NCI-H2227 treated with DMSO at 0.1 percent for 48 hours (cell line): ENCODE measurements at places on chromosomes 1 and 21.

DNA sequence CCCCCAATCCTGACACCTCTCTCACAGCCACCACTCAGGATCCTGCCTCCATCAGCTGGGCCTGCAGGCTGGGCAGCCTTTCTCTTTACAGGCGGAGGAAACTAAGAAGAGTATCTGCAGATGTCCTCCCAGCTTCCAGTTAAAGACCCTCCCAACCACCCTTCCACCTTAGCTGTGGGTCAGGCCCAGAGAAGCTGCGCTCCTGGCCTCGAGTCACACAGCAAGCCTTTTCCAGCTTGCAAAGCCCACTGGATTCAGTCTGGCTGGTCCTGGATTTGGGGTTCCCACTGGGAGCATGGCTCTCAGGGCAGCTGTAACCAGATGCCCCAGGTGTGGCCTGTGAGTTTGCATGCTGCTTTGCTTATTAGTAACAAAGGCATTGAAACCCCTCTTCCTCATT lies 19.9 kb downstream of the KCNQ4 start:
- DNase-seq: no peak

DNA sequence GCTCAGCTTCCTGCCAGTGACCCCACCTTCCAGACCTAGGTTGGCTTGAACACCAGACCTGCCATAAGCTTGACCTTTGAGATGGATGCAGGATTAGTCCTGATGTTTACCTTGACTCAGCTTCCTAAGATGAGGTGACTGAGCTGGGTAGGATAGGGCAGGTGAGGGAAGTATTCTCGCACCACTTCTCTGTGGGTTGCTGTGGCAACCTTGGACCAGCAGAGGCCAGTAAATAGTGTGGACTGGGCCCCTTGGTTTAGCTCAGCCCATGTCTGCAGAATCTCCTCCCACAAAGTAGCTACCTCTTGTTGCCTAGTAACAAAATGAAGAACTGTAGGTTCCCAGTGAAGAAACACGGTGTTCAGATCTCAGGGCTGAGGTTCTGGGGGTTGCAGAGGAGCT lies 8.4 kb downstream of the RPS6KA1 start:
- no peak for DNase-seq

DNA sequence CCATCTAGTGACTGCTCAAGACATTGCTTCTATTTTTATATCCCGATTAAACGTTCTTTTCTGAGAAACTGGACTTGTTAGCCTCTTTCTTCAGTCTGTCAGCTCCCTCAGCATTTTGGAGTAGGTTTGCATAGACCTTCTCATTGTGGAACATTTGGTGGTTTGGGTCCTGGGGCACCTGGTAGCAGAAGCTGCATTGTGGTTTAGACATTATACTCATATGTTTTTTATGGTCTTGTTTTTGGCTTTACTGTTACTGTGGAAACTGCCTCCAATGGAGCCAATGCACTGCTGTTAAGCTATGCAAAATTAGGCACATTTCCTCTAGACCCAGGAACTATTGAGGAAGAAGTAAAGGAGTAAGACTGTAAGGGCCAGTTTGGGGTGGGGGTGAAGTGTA lies 36.7 kb upstream of the LRRC8B start:
- DNase-seq: no peak

DNA sequence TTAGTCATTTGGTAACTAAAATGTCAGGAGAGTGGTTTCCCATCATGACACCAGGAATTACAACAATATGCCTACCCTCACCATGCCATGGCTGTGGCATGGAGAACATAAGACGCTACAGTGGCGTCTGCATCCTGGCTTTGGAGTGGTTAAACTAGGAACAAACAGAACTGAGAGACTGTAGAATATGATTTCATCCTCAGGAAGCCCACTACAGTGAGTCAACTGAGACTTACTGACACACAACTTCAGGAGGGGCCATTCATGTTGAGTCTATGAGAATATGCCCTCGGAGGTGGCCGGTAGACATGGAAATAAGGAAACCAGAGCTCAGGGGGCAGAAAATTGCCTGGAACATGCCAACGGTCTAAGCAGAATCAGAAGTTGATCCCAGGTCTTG lies 5.9 kb upstream of the BACE2 start:
- no peak for DNase-seq

GRCh38 chr1:1119272-1119890 lies 3.5 kb upstream of the C1orf159 start:
- no peak for DNase-seq

DNA sequence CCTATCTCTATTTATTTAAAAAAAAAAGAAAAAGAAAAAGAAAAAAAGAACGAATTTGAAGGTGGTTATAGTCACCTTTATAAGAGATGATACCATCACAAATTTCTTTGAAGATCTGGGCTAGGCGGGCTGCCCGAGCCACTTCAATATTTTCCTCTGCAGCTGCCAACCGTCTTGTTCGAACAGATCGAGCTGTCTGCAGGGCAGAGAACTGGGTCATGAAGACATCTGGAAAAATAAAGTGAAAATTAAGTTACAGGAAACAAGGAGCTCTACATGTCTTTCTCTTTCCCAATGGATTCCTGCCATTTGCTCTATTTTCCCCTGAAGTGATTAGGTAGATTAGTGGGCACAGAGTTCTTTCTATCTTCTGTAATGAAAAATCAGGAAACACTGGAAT lies 31.9 kb downstream of the RUSC1 start:
- DNase-seq: no peak

- DNase-seq: no peak
Measured at GRCh38 chr1:21305155-21305899, 15.1 kb upstream of the ECE1 start.

- DNase-seq: no peak
Measured at GRCh38 chr1:70205071-70205433, 327 bp downstream of the LRRC40 start.

- no peak for DNase-seq
Measured at GRCh38 chr1:40057310-40058030, 16.9 kb downstream of the CAP1 start.

DNA sequence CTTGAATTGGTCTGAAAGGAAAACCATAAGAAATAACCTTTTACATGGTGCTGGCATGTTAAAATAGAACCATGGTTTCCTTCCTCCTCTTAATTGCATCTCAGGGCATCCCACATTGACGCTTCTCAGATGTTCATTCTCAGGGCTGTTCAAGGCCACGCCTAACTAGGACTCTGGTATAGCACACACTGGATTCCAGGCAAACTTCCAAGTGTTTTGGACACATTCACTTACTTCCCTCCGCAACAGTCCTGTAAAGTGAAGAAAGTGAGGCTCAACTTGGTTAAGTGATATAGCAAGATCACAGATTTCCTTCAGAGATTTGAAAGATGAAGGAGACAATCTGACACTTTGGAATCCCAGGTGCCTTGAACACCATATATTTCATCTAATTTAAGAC lies 244.8 kb downstream of the DUSP10 start:
- no peak for DNase-seq

DNA sequence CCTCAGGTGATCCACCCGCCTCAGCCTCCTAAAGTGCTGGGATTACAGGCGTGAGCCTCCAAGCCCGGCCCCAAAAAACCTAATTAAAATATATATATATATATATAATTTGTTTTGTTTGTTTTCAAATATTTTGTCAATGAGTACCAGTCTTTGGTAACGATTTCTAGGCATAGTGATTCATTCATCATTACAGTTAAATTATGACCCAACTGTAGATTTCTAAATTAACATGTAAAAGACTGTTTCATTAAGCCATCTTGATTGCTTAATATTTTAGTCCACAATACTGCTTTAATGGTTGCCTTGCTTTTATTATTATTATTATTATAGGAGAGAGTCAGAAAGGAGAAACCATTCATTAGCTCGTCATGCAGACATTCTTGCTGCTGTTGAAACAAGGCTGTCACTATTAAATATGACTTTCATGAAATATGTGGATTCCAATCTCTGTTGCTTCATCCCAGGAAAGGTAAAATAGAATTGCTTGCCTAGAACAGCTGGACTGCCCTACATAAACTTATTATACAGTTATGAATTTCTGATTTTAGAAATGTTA lies 19.9 kb downstream of the FBXO28 start:
- DNase-seq: no peak

- no peak for DNase-seq
Measured at GRCh38 chr1:201890223-201890622, 1.5 kb downstream of the SHISA4 start.

DNA sequence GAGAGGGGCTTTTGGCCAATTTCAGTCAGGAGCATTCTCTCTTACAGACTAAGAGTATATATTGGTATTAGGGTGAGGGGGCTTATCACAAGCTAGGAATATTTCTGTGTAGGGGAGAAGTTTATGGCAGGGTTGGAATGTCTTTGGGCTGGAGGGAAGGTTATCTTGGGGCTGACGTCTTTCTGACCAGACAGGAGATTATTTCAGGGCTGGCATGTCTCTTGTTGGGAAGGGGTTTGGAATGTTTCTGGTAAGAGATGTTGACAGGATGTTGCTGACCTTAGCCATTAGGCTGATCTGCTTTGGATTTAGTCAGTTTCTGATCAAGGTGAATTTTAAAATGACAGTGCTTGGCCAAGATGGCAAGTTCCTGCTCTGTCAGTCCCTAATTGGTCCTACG lies 17.8 kb upstream of the HSD3B1 start:
- no peak for DNase-seq

GRCh38 chr1:152018537-152018936 lies 18.3 kb downstream of the S100A11 start:
- no peak for DNase-seq

- no peak for DNase-seq
Measured at GRCh38 chr1:170337413-170337994, 191.7 kb downstream of the NTMT2 start.

GRCh38 chr1:242534753-242535152 lies 10.3 kb upstream of the PLD5 start:
- no peak for DNase-seq

DNA sequence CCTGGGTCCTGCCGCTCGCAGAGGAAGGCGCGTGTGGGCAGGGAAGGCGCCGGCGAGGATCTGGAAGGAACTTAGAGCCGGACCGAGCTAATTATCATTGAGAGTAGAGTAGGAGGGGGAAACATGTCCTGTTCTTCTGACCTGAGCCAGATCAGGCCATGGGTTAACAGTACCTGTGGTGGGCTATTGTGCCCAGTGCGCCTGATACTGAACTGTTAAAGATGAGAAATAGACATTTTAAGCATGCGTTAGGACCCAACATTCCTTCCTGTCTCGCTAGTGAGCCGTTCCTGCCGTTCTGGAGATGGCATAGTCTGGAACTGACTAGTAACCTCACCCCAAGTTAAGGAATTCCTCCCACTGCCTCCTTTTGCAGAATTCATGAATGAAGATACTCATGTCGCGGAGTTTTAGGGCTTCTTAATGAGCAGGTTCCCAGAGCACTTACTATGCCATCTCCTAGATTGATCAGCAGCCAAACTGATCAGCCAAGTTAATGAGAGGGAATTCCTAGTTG lies 870 bp downstream of the STRIP1 start:
- DNase-seq: peak; percentile 62

DNA sequence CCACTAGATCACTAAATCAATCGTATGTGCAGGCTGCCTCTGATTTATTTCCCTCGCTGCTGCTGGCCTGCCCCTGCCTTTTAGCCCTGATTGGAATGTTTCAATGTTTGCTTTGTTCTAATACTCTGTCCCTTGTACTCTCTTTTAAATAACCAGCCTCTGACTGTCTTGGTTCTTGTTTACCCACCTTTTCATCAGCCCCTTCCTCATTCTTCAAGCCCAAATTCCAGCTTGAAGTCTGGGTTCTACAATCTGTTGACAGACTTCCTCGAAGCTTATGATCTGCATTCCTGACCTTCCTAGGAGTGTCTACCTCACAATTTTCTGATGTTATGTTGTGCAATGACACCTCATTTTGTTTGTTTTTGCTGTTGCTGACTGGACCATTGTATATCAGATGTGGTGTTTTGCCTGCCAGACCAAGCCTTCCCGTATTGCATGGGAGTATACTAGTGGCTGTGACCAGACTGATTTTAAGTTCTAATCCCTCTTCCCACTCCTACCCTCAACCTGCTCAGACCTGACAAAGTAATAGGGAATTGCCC lies 46.6 kb upstream of the APOBEC4 start:
- DNase-seq: no peak

DNA sequence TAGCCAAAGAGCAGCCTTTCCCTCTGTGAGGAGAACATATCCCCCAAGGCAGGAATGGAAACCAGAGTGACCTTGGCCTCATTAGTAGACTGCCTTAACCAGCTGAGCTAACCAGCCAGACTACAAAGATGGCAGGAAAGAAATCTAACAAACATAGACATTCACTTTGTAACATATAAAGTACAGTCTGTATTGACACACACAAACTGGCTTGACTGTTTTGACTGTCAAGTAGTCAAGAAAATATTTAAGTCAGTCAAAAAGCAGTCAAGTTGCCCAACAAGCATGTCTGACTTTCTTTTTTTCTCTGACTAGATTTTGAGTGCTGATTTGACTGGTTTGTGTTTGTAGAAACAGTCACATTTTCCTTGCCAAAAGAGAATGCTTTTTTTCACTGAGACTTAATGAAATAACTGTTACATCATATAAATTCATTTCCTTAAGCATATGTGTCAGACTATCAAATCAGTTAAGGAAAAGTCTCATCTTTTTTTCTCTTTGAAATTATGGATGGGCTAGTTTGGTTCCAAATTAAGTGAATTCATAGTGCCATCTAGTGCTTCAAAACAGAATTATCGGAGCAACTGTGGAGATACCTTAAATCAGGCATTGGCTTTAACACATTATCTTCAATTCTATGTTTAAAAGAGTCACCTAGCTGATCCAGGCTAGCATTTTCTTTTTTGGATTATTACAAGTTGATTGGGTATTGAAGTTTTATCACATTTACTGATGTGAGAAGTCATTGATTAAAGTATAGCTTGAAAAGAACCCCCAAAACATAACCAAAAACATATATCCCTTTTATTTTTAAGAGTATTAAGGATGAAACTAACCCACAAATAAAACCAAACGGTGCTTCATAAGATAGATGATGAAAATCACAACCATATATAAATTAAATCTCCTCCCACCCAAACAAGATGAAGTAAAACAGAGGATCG lies 75.0 kb downstream of the ATP6V1G3 start:
- peak; percentile 46 for DNase-seq

DNA sequence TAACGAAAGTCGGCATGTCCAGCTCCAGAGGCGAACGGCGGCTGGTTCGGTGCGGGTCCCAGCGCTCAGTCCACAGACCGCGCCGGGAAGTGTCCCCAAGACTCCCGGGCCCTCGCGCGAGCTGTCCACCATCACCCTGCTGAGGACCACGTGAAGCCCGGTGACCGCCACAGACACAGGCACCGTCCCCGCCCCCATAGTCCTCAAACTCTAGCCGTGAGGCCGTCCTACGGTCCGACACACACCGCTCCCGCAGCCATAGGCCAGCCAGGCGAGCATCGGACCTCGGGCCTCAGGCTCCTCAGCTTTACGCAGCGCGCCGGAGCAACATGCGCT lies 535 bp downstream of the SETD4 start:
- DNase-seq: peak; percentile 81

DNA sequence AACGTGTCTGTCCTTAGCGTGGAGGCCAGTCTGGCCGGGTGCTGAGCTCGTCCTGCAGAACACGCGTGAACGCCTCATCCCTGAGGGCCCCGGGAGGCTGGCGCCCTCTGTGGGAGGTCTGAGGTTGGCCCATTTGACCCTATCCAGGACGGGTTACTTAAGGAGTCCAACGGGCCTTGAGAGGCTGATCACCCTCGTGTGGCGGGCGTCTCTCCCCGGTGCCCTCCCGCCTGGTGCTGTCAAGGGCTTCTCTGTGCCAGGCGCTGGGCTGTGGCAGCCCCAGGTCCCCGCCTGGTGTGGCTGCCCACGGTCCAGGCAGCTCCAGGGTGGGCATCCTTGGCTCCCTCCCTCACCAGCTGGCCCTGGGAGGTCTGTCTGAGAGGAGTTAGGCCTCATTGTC lies 9.7 kb downstream of the SKI start:
- no peak for DNase-seq
